A549 treated with Mapracorat at 1 μM for 4 hours (cell line): ENCODE measurements at places on chromosomes 6 and 20. TPM values are rescaled to one million over a fixed set of nuclear protein-coding genes. Genes with fewer than 3 reads are reported as not detected.

The PCK1 gene
- 0.05 to 0.13 TPM (median 0.09 TPM) in 3 of 5 replicates, not detected in the others for total RNA-seq

The DEFB112 gene
- total RNA-seq, result not detected in 5 replicates

The NRSN1 gene
- not detected in 5 replicates for total RNA-seq

The HSPA12B gene
- 0.25 to 0.74 TPM (median 0.53 TPM) in 5 replicates for total RNA-seq

The FOXS1 gene
- 0.17 to 0.86 TPM (median 0.61 TPM) in 5 replicates for total RNA-seq

The BTN1A1 gene
- total RNA-seq, result not detected in 5 replicates

The MLN gene
- not detected in 5 replicates for total RNA-seq

The KIF13A gene
- 17.2 to 18.6 TPM (median 18.1 TPM) in 5 replicates for total RNA-seq

The SPDEF gene
- 1.2 to 2.1 TPM (median 1.6 TPM) in 5 replicates for total RNA-seq
